A549 treated with CpdA at 1 μM for 4 hours (cell line): ENCODE measurements at places on chromosomes 2 and 18. TPM values are rescaled to one million over a fixed set of nuclear protein-coding genes. Genes with fewer than 3 reads are reported as not detected.

Gene GPR75
- total RNA-seq: 1.7 to 2.6 TPM (median 2.1 TPM) in 5 replicates

Gene PASK
- 8.0 to 9.9 TPM (median 9.2 TPM) in 5 replicates for total RNA-seq

Gene NGEF
- 14.6 to 20.9 TPM (median 19.1 TPM) in 5 replicates for total RNA-seq

Gene SPIRE1
- total RNA-seq: 11.5 to 20.6 TPM (median 15.4 TPM) in 5 replicates
